K562 (cell line): ENCODE measurements at places on chromosomes 4 and X. TPM values are rescaled to one million over a fixed set of nuclear protein-coding genes. Genes with fewer than 3 reads are reported as not detected.
A peak's percentile ranks its signal among the peaks of the same experiment; 100 is the strongest.

DNA sequence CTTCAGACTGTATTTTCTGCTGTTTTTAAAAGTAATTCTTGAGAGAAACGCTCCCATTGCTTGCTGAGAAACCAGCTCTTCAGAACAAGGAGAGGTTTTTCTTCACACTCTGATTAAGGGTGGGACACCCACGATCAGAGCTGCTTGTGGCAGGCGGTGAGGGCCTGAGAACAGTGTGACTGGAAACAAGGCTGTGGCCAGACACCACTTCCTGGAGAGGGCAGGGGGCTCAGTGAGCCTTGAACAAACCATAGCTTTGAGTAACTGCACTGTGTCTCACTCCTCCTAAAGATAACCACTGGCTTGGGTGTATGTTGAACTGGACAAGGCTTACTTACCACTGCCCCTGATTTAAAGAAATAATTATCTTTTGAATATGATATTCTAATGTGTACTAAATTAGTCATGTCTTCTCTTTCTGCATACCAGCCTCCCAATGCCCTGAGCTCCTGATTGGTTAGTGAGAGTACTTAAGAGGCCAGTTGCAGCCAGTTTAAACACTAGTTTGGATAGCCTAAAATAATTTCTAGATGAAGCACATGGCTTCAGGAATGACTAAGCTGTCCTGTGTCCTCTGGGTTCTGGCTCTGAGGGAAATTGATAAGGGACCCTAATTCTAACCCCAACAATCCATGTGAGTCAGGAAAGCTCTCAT, 3.7 kb upstream of the GPR82 start:
- no peak for DNase-seq

The SLC7A11 gene
- 11.5 and 13.5 TPM in 2 replicates for polyA plus RNA-seq

DNA sequence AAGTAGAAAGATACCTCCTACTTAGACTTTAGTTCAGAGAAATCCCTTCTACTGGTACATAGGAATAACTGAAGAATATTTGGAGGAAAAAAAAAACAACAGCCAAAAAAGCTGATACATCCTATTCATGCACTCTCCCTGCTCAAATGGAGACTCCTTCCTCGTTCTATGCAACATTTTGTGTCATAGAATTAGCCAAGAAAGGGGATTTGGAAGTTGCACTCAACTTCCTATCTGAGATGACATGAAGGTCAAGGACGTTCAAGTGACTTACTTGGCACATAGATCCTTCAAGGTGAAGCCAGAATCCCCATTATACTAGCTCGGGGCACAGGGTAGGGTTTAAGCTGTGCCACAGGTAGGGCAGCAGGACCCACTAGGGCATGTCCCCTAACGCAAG, 56.2 kb upstream of the S100G start:
- DNase-seq, result no peak

DNA sequence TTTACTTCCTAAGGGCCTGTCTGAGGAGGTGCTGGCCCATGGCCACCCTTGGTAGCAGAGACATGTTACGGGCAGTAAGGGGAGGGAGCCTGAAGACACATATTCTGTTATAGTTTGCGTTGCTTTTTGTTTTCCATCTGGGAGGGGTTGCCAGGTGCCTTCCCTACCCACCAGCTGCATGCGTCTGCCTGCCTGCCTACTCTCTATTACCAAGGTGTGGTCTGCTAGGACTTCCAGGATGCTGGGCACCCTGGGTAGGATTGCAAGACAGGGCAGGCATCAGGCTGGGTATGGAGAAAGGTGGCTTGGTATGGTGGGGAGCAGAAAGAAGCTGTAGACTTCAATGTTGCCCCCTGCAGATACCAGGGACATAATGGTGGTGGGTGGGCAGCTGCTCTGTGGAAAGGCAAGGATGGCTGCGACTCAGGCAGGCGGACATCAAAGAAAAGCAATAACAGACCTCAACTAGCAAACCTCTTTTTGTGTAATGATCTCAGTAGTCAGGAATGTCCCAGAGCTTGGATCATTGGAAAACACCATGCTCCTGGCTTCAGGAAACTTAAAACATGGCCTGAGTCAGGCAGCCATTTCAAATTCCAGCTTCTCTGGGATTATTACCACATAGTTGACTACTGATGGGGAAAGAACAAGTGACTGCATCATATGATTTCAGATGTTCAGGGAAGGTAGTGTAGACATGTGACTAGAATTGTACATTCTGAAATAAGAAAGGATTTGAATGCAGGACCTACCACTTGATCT, 67.8 kb downstream of the HOPX start:
- DNase-seq, result no peak

DNA sequence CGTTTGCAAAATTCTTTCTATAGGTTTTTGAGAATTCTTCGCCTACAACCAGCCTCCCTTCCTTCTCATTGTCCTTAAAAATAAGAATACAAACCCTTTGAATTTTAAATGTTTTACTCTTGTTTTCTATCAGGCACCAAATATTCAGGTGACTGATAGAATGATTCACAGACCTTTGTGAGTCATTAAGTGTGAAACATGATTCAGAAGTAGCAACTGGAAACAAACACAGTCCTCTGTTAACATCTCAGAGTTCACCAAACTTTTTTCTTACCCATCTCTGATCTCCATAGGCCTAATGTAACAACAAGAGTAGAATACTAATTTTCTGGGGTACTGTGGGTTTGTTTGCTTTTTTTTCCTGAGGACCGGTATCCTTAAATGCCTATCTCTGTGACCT, 63.4 kb upstream of the MAB21L2 start:
- no peak for DNase-seq

- no peak for DNase-seq
Observed at GRCh38 chr4:154454710-154455109, 36.9 kb downstream of the DCHS2 start.

GRCh38 chr4:183447646-183448045, 3.2 kb downstream of the CDKN2AIP start:
- DNase-seq, result no peak

DNA sequence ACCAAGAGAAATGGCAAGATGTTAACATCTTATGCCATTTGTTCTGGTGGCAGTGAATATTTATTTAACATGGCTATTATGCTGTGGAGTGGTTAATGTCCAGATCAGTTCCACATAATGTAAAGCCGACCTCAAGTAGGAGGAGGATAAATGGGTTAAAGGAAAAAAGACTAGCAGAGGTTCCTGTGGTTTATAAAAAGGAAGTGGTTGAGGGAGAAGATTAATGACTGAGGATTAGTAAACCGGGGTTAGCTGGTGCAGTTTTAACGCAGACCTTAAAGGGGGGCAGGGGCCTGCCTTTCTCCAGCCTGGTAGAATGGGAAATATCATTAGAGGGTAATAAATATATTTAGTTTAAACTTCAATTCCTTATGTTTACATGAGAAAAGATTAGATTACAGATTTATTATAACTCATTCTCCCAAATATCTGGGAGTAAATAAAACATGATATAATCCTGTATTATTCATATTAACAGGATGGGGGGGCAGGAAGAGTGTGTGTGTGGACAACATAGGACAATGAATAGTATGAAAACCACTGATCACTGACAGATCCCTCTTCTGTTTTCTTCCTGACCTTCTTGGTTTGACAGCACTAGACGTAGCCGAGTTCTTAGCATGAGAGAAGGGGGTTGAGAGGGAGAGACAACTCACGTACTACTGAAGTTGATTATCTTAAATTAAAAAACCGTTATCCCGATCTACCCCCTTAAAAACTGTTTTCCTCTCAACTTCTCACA, 124.1 kb upstream of the LIMCH1 start:
- DNase-seq, result no peak

DNA sequence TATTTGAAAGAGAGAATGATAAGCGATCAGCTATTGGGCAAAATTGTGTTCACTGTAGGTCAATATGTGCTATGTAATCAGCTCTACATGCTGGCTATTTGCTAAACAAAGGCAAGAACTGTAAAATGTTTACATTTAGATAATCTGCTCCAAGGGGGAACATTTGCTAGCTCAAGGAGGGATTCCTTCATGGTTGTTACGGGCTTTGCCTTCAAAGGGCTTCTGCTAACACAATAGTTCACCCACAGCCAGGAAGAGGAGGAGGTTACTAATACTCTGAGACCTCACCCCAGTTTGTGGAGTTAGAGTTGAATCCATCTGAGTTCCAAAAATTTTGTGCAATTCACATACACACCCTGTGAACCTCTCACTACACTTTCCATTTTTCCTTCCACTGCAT, 107.6 kb upstream of the BMP3 start:
- DNase-seq, result no peak

GRCh38 chrX:102650903-102651241, 411 bp upstream of the GPRASP1 start:
- no peak for DNase-seq

DNA sequence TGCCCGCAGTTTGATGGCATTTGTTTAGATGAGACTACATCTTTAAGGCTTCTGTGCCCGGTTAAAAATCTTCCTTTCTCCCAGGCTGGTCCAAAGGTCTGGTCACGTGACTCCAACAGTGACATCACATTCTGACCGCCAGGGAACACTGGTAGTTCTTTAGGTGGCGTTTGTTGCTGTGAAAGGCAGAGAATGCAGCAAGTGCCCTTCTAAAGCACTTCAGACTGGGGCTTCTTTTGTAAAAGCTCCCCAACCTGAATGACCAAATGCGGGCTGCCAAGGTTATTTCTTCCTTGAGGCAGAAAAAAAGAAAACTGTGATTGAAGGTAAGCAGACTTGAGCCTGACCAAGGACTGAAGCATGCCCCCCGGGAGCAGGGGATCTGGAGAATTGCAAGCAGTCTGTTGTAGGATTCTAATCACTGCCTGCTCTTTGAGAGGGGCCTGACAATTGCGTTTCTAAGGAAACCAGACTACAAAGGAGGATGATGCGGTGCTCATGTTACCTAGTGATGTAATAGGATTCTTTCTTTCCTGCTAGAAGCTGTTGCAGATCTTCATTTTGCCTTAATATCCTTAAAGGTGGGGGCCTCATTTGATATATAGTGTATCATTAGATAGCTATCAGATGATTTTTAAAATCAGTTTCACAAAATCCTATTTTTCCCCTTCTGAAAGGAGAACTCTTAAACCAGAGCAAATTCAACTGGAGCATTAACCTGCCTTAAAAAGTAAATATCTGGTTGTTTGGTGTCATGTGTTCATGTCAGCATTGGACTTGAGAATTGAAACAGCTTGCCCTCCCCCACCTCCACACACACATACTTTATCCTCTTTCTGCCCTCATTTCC, 133.1 kb downstream of the AKAP4 start:
- DNase-seq, result peak; percentile 4
